ENCODE measurements at places on chromosomes 6 and 20. TPM values are rescaled to one million over a fixed set of nuclear protein-coding genes. Genes with fewer than 3 reads are reported as not detected.

DNA sequence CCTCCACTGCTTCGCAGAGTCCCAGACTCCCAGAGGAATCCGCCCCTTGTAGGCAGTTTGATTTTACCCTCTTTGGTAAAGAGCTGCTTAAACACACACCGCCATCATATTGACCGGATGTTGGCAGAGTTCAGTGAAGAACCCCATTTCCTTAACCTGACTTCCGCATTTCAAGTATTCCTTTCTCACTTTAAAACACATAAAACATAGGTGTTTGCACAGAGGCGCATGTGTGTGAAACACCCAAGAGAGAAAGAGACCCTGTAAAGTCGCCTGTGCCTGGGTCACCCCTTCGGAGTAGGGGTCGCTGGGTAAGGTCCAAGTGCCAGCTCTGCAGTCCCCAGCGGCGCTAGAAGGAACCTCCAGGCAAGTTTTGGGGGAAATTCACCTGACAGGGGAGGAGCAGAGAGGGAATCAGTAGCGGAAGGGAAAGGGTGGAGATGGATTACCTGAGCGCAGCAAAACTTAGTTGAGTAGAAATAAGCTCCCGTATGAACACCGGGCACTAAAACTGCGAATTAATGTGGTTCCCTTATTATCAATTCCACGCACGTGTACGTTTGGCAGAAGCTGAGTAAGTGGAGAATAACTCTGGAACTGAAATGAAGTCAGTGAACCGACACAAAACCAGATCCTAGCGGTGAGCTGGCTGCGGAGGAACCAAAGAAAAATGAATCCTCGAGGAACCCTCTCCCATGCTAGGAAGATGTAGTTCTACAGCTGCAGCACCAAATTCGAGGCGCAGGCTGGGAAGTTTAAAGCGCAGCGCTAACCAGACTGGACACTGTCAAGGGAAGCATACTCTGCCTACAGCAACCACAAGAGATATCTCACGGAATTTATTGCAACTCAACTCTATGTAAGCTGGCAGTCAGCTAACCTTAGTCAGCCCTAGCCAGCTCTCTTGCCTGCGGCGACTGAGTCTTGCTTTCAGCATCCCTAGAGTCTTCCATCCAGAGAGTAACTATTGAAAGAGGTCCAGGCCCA is 3.5 kb upstream of the HTR1B start:
- no peak for DNase-seq

GRCh38 chr6:108638993-108639392 is 78.3 kb downstream of the FOXO3 start:
- DNase-seq: no peak

- no peak for DNase-seq
Measured at GRCh38 chr6:145189836-145190235, 545.5 kb downstream of the EPM2A start.

GRCh38 chr6:158344534-158344933 is 32.3 kb downstream of the TULP4 start:
- no peak for DNase-seq

- DNase-seq: no peak
Measured at GRCh38 chr20:50056951-50057713, 55.8 kb downstream of the UBE2V1 start.

DNA sequence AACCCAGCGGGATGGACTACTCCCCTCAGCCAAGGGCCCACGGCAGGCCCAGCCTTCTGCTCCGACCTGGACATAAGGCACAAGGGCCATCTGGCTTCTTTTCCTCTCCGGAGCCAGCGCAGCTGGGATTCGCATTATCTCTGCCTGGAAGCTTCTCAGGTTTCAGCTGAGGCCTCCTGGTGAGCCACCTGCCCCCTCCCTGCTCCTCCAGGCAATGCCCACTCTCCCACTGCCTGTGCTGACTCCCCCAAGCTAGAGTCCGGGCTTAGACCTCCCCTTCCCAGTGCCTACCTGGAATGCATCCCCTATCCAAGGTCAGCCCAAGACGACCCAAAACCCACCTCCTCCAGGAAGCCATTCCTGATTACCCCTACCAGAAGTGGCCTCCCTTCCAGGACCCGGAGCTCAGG is 60.7 kb downstream of the EZR start:
- no peak for DNase-seq

DNA sequence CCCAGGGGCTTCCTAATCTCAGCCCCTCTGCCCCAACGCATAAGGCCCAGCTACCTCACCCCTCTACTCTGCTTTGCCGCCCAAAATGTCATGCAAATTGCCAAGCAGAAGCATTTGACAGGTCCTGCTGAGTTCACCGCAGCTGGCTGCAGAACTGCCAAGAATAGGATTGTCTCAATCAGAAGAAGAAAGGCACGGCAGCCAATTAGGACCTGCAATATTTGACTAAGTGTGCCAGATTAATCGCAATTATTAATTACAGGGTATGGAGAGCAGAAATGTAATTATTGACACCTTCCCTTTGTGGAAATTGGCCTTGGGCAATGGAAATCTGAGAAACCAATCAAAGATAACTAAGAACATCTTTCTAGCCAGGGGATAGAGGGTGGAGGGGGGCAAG is 318.6 kb downstream of the LRFN2 start:
- no peak for DNase-seq

GRCh38 chr6:129681913-129682205 is 28.1 kb downstream of the ARHGAP18 start:
- no peak for DNase-seq

DNA sequence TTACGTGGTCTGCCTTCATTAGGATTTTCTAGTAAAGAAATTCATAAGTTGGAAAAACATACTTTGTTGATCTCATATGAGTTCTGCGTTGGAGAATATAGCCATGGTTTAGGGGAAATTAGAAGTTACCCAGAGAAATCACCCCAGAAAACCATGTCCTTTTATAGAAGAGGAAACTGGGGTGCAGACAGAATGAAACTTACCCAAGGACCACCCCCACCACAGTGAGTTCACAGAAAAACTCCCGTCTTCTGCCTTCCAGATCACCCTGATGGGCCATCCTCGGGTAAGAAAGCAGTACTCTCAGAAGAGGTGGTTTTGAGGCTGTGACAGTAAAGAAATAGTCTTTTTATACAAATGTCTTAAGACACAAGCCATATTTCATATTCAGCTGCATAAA is 25.1 kb upstream of the MAFB start:
- DNase-seq: no peak

DNA sequence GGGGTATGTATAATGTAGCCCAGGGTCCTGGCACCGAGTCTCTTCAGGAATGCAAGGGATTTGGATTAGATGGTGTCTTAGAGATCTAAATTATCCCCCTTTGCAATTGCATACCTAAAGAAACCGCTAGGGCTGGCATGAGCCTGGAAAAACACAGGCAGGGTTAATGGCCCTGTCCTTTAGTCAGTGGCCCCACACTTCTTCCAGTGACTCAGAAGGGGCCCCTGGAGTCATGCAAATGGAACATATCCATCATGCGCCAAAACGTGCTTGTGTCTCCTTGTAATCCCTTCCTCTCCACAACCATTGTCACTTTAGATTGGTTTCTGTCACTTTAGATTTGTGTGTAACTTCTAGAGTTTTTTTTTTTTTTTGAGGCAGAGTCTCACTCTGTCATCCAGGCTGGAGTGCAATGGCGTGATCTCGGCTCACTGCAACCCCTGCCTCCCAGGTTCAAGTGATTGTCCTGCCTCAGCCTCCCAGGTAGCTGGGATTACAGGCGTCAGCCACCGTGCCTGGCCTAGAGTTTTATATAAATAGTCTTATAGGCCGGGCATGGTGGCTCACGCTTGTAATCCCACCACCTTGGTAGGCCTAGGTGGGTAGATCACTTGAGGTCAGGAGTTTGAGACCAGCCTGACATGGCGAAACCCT is 8.7 kb upstream of the MYBL2 start:
- no peak for DNase-seq

- no peak for DNase-seq
Measured at GRCh38 chr6:19668710-19669109, 168.5 kb upstream of the ID4 start.

DNA sequence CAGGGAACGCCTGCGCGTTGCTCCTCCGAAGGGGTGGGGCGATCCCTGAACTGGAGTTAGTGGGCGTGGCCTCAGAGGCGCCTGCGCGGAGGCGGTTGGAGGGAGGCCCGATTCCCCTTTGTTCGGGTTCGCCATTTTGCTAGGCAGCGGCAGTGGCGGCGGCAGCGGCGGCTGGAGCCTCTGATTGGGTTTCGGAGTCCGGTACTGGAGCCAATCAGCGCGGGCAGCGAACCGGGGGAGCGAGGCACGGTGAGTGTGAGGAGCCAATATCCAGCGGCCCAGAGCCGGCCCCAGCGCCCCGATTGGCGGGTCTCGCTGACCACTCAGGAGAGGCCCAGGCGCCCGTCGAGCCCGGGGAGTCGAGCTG is at the start of gene NFYA:
Gene NFYA, plus strand, starts transcription at position 139 of the 367 bp plus-strand sequence. CDS start 6,116 bp downstream, outside the sequence.
- no peak for DNase-seq

GRCh38 chr6:133309579-133309978 is 68.4 kb downstream of the EYA4 start:
- no peak for DNase-seq

DNA sequence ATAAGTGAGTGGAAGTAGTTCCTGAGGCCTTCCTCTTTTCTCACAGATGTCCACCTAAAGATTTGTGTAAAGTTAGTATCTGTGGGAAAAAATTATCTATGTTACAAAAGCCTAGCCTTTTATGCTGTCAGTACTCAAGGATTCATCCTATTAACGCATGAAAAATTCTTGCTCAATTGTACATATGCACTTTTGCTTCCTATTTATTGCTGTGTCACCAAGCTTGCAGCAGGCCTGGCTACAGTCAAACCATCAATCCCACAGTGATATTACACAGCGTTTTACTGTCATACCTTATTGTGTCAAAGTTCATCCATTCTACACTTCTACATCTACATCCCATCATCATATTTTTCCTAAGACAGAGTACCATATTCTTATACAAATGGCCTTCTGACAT is 151.1 kb upstream of the PLN start:
- DNase-seq: no peak

GRCh38 chr6:69771158-69771906 is 25.5 kb downstream of the LMBRD1 start:
- no peak for DNase-seq

DNA sequence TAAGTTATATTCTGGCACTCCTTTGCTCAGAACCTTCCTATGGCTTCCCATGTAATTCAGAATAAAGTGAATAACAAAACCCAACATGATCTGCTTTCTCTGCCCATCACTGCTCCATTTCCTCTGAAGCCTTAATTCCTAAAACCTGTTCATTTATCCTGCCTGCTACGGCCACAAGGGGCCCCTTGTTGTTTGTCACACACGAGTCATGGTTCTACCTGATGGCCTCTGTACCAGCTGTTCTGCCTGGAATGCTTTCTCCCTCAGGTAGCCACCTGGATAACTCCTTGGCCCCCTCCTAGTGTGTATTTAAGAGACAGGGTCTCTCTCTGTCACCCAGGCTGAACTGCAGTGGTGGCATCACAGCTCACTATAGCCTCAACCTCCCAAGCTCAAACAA is 26.8 kb downstream of the ERGIC3 start:
- no peak for DNase-seq

DNA sequence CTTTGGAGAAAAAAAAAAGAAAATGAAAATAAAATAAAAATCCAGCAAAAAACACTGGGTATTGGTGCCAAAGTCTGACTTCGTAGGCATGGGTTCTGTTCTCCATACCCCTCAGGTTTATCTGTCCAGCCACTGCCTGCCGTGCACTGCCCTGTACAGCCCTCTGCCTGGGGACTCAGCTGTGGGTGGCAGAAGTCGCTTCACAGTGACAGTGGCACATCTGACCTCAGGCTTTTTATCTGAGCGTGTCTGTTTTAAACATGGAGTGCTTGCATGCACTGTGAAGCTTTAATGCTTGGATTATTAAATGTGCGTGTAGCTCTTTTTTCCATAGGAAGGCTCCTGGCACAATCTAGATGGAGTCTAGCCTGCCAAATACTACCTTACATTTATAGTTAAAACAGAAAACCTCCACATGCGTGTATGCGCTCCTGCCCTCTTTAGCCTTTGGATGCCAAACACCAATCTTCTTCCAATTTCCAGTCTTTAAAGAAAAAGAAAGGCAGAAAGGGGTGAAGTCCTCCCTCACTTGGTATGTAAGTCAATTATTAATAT is 375.5 kb downstream of the UTRN start:
- no peak for DNase-seq

DNA sequence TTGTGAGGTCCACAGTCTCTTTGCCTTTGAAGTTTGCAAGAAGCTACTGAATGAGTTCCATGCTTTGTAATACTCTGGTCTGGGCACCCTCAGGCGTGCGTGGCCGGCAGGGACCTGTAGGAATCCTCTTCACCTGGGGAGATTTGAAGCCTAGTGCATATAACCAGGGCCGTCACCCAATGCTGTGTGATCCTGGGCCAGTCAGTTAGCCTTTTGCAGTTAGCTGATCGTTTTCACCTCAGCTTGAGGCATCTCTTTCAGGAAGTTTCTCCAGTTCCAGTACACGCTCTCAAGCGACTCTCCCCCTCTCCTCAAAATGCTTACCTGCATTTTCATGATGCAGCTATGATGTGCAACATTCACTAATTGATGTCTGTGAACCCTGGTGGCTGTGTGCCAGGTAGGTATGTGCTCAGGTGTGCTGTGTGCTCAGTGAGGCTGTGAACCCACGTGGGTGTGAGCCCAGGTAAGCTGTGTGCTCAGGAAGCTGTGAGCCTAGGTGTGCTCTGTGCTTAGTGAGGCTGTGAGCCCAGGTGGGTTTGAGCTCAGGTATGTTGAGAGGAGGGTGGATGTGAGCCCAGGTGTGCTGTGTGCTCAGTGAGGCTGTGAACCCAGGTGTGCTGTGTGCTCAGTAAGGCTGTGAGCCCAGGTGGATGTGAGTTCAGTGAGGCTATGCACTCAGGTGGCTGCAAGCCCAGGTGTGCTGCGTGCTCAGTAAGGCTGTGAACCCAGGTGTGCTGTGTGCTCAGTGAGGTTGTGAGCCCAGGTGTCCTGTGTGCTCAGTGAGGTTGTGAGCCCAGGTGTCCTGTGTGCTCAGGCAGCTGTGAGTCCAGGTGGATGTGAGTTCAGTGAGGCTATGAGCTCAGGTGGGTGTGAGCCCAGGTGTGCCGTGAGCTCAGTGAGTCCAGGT is 120.4 kb downstream of the PHACTR3 start:
- no peak for DNase-seq

Gene RNF182
- 3.2 TPM for polyA plus RNA-seq

Gene SNRNP48
- 24.8 TPM for polyA plus RNA-seq

Gene MYO6
- polyA plus RNA-seq: 123 TPM

Gene TJAP1
- 36.0 TPM for polyA plus RNA-seq

Gene DEFB124
- polyA plus RNA-seq: 0.36 TPM

Gene SLC35D3
- not detected for polyA plus RNA-seq

Gene COL19A1
- polyA plus RNA-seq: 5.7 TPM

Gene CST2
- not detected for polyA plus RNA-seq

Gene ARMH2
- not detected for polyA plus RNA-seq

Gene FKBP1C
- polyA plus RNA-seq: 3.0 TPM

Gene SLC44A4
- polyA plus RNA-seq: 40.7 TPM
